CD4-positive, CD25-positive, alpha-beta regulatory T cell (primary cell): ENCODE measurements at places on chromosomes 7 and 10. TPM values are rescaled to one million over a fixed set of nuclear protein-coding genes. Genes with fewer than 3 reads are reported as not detected.

Gene SAP25
- total RNA-seq = 47.4 TPM

- no peak overlapping the region for H3K4me3 ChIP-seq
- H3K27ac ChIP-seq = no peak overlapping the region
- no peak for DNase-seq
- H3K4me1 ChIP-seq = peaks cover 17% of the 10 kb centered on the region
Measured at GRCh38 chr10:73408061-73408460, 5.8 kb downstream of the ANXA7 start.

GRCh38 chr7:8212638-8213037, 49.3 kb downstream of the ICA1 start:
- no peak for DNase-seq
- H3K4me3 ChIP-seq = no peak overlapping the region
- H3K27ac ChIP-seq = no peak overlapping the region
- H3K27me3 ChIP-seq = peaks cover 3% of the 10 kb centered on the region
- H3K36me3 ChIP-seq = no peaks in the 10 kb centered on the region

Gene OPALIN
- total RNA-seq = not detected

- no peaks in the 10 kb centered on the region for H3K27me3 ChIP-seq
- H3K27ac ChIP-seq = peak overlapping the region; percentile 2
- H3K36me3 ChIP-seq = peaks cover 2% of the 10 kb centered on the region
- peaks cover 25% of the 10 kb centered on the region for H3K4me1 ChIP-seq
- DNase-seq = peak; percentile 43
- peak overlapping the region; percentile 19 for H3K4me3 ChIP-seq
Measured at GRCh38 chr10:50497758-50498157, 126.0 kb downstream of the SGMS1 start.

DNA sequence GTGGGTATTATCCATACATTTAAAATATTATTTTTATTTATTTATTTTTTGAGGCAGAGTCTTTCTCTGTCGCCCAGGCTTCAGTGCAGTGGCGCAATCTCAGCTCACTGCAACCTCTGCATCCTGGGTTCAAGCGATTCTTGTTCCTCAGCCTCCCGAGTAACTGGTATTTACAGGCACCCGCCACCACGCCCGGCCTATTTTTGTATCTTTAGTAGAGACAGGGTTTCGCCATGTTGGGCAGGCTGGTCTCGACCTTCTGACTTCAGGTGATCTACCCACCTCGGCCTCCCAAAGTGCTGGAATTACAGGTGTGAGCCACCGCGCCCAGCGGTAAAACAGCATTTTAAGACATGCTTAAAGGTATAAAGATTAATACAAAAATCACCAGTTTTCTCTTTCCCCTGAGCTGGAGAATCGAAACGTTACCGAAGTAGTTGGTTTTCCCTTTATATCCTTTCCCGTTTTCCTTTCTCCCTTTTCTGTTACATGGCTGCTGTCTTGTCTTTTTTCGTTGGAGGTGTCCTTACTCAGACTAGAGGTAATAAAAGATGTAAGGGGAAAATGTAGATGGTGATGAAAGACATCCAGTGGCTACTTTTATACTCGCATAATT, 1.7 kb downstream of the ARL5B start:
- H3K4me1 ChIP-seq = peaks cover 40% of the 10 kb centered on the region
- no peaks in the 10 kb centered on the region for H3K36me3 ChIP-seq
- H3K4me3 ChIP-seq = peak overlapping the region; percentile 99
- peak overlapping the region; percentile 98 for H3K27ac ChIP-seq
- no peaks in the 10 kb centered on the region for H3K27me3 ChIP-seq

Gene SRPK2
- 77.2 TPM for total RNA-seq

Gene EN2
- total RNA-seq = not detected

Gene GBX1
- not detected for total RNA-seq

GRCh38 chr7:122258971-122259370, 45.6 kb downstream of the FEZF1 start:
- H3K36me3 ChIP-seq = no peaks in the 10 kb centered on the region
- H3K27ac ChIP-seq = no peak overlapping the region
- DNase-seq = no peak
- no peaks in the 10 kb centered on the region for H3K4me1 ChIP-seq
- H3K27me3 ChIP-seq = no peaks in the 10 kb centered on the region

DNA sequence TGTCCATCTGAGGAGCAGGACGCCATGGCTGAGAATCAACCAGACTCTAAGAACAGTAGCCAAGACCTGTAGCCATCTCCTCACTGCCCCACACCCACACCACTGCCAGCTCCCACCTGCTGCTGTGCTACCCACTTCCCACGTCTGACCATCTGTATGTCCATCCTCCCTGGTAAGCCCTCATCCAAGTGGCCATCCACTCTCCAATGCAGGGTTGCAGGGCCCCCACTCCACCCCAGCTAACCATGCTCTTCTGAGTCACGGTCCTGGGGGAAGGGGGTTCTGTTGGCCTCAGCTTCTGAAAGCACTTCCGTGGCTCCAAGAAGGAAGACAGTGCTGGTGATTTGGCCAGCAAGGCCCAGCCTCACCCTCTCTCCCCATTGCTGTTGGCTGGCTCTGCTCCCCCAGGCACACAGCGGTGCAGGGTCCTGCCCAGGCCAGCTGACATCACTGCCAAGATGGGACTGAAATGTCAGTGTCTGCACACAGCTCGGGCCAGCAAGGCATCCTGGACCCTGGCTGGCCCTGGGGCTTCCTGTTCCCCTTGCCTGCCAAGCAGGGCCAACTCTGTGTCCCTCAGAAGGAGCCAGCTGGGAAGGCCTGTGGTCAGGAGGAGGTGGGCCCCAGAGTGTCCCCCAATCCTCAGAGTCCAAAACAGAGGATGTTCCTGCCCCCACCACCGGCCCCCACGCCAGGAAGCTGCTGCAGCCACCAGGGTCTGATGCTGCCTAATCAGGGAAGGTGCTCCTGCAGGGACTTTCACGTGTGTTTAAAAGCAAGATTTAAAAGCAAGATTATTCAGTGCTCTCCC, 17.5 kb downstream of the RASGEF1A start:
- H3K36me3 ChIP-seq = no peaks in the 10 kb centered on the region
- no peak for DNase-seq
- no peak overlapping the region for H3K27ac ChIP-seq
- H3K4me1 ChIP-seq = no peaks in the 10 kb centered on the region
- H3K27me3 ChIP-seq = no peaks in the 10 kb centered on the region
- H3K4me3 ChIP-seq = no peak overlapping the region

DNA sequence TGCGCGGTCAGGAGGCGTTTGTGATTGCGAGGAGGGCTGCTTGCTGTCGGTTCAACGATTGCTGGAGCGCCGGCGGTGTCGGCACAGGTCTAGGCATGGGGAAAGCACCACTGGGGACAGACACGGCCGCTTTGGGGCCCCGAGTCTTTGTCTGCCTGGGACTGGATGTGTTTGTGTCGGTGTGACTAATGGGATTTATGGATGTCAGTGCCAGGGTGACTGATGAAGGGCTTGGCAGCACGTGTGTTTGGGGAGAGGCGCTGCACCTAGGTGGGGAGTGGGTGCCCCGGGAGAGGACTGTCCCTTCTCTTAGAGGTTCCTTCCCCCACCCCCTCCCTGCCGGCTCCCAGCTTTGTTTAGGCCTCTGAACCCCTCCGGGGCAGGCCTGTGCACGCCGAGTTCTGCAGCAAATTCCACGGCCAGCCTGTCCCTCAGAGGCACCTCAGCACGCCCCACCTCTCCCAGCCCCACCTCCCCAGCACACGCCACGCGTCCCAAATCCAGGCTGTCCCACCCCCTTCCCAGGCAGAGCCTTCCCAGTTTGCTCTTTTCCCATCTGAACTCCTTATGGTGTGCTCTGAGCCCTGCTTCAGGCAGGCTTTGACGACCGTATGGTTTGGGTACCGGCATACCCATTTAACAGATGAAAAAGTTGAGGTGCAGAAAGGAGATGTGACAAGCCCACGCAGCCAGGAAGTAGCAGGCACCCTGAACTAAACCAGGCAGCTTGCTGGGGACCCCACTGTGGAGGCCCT, 6.4 kb upstream of the TNRC18 start:
- H3K27me3 ChIP-seq = peaks cover 17% of the 10 kb centered on the region
- H3K4me1 ChIP-seq = peaks cover 36% of the 10 kb centered on the region
- no peaks in the 10 kb centered on the region for H3K36me3 ChIP-seq
- no peak overlapping the region for H3K4me3 ChIP-seq
- H3K27ac ChIP-seq = no peak overlapping the region

GRCh38 chr10:74889662-74889998, 63.2 kb downstream of the KAT6B start:
- H3K27me3 ChIP-seq = no peaks in the 10 kb centered on the region
- H3K4me3 ChIP-seq = no peak overlapping the region
- no peaks in the 10 kb centered on the region for H3K4me1 ChIP-seq
- no peak for DNase-seq
- no peaks in the 10 kb centered on the region for H3K36me3 ChIP-seq

GRCh38 chr7:117993377-117994003, 120.2 kb upstream of the CTTNBP2 start:
- H3K4me1 ChIP-seq = no peaks in the 10 kb centered on the region
- H3K36me3 ChIP-seq = no peaks in the 10 kb centered on the region

DNA sequence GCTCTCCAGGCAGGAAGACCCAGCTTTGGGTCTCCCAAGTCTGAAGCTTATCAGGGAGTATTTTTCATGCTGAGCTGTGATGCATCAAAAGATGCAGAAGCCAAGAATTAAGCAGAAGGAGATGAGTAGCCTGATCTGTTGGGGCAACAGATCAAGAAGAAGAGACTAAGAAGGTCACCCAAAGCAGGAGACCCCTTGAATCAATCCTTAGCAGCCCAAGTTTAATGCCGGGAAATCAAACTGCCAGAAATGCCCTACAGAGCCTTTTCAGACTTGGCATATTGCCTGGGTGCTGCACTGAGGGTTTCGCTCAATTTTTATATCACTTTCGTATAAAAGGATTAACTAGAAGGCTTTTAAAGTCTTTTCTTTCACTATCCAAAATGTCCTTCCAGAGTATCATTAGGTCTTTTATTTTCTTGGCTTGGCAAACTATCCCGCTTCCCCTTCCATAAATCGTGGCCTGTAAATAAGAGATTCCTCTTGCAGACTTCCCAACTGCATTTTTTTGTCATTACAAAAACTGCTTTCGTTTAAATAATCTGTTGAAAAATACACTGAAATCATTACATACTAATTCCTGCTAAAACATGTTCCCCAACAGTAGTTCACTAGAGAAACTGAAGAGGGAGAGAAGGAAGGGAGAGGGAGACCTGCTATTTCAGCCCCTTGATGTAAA, 49.0 kb upstream of the STK17A start:
- DNase-seq = no peak
- H3K27me3 ChIP-seq = no peaks in the 10 kb centered on the region
- no peak overlapping the region for H3K4me3 ChIP-seq
- no peak overlapping the region for H3K27ac ChIP-seq
- H3K36me3 ChIP-seq = no peaks in the 10 kb centered on the region

DNA sequence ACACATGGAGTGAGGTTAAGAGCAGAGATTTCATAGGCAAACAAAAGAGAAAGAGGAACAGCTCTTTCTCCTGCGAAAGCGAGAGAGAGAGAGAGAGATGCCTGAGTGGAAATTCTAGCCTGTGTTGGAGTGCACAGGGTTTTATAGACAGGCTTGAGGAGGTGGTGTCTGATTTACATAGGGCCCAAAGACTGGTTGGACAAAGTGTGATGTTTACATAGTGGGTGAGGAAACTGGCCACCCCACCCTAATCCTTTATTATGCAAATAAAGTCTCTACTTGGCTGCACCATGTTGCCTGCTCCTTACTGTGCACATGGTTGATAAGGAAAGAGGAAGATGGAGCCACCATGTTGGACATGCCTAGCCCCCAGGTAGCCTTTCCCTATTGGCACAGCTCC, 967.8 kb upstream of the SORCS1 start:
- no peaks in the 10 kb centered on the region for H3K36me3 ChIP-seq
- H3K27ac ChIP-seq = no peak overlapping the region
- H3K4me1 ChIP-seq = no peaks in the 10 kb centered on the region
- H3K27me3 ChIP-seq = no peaks in the 10 kb centered on the region

DNA sequence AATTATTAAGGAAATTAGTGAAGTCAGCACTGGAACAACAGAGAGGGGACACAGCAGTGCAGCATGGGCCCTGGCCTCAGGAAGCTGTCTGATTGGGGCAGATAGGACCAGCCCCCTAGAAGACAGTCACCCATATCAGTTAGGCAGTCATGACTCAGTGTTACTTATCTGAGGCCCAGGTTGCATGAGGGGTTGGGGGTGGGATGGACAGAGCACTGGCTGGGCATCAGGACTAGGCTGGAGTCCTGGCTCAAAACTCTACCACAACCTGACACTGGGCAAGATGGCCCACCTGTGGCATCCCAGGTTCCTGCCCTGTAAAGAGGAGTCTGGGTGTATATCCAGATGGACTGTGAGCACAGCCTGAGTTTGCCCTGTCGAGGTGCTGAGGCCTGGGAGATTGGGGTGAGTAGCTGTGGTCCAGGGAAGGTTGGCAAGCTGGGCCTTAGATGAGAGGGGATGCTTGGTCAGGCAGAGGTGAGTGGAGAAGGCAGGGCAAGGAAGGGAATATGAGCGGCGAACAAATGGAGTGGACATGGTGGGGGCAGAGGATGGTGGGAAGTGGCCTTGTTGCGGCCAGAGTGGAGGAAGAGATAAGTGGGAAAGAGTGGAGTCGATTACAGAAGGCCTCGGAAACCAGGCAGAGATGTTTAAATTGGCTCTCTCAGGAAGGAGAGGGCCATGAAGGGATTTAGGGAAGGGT, 37.5 kb downstream of the HK1 start:
- H3K27ac ChIP-seq = no peak overlapping the region
- no peaks in the 10 kb centered on the region for H3K27me3 ChIP-seq
- DNase-seq = no peak

DNA sequence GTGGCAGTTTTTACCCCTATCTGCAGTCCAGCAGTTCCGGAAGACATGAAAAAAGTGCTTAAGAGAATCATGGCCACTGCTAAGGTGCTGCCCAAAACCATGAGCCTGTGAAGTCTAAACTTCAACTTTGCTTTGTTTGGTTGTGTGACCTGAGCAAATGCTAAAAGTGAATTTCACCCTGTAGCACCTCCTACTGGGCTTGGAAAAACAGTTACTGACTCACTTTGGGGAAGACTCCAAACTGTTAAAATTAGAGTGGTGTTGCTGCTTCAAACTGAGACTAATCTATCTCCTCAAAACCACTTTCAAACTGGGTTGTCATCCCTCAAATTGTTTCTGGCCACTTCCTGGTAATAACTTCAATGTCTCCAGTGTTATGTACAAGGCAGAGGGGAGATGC, 21.3 kb downstream of the MKX start:
- H3K27ac ChIP-seq = no peak overlapping the region
- no peak overlapping the region for H3K4me3 ChIP-seq
- peak; percentile 3 for DNase-seq
- H3K36me3 ChIP-seq = no peaks in the 10 kb centered on the region

DNA sequence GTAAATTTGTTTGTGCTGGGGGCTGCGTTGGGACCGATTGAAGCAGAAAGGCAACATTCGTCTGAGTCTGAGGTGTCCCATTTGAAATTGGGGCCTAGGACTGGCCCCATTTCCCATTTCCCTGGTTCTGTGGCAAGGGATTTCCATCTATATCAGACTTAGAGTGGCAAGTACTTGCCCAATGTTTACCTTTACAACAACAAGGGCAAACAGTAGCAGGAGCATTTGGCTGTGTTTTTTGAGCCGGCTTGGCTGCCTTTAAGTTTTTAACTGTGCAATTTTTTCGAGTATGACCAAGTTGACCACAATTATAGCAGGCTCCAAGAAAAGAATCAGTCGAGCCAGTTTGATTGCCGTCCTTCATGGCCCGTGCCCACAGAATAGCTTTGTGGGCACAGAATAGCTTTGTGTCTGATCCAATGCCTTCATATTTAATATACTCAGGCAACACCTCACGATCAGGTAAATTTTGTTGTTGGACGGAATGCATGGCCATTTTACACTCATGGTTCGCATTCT, 4.7 kb upstream of the CYP17A1 start:
- no peak overlapping the region for H3K4me3 ChIP-seq
- H3K27ac ChIP-seq = no peak overlapping the region
- no peaks in the 10 kb centered on the region for H3K4me1 ChIP-seq
- H3K36me3 ChIP-seq = no peaks in the 10 kb centered on the region
- DNase-seq = no peak
- no peaks in the 10 kb centered on the region for H3K27me3 ChIP-seq
